Suppressor macrophage (primary cell): ENCODE measurements at places on chromosomes 3 and 15.
A peak's percentile ranks its signal among the peaks of the same experiment; 100 is the strongest.

- DNase-seq = no peak
These were observed 147.6 kb downstream of the FAM43A start for GRCh38 chr3:194833114-194833910.

GRCh38 chr15:39936681-39937080 lies 2.8 kb downstream of the EIF2AK4 start:
- no peak for DNase-seq

DNA sequence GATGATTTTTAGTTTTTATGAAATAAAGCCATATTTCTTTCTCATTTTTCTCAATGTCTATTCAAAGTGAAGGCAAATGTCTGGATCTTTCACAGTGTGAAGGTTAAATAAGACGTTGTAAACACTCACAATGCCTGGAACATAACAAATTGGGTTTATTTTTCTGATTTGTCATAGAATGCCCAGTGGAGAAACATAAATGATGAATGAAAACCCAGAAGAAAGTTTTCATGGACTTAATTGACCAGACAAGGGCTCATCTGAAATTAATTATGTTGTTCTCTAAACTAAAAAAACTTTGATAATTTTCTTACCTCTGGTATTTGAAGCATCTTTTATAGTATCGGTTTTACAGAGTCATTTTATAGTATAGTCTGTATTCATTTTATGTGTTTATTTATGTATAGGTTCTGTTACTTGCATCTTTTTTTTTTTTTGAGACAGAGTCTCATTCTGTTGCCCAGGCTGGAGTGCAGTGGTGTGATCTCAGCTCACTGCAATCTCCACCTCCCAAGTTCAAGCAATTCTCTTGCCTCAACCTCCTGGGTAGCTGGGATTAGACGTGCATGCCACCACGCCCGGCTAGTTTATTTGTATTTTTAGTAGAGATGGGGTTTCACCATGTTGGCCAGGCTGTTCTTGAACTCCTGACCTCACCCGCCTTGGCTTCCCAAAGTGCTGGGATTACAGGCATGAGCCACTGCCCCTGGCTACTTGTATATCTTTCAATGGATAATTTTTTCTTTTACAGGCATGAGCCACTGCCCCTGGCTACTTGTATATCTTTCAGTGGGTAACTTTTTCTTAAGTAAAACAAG lies 15.1 kb upstream of the BNIP2 start:
- DNase-seq = no peak

DNA sequence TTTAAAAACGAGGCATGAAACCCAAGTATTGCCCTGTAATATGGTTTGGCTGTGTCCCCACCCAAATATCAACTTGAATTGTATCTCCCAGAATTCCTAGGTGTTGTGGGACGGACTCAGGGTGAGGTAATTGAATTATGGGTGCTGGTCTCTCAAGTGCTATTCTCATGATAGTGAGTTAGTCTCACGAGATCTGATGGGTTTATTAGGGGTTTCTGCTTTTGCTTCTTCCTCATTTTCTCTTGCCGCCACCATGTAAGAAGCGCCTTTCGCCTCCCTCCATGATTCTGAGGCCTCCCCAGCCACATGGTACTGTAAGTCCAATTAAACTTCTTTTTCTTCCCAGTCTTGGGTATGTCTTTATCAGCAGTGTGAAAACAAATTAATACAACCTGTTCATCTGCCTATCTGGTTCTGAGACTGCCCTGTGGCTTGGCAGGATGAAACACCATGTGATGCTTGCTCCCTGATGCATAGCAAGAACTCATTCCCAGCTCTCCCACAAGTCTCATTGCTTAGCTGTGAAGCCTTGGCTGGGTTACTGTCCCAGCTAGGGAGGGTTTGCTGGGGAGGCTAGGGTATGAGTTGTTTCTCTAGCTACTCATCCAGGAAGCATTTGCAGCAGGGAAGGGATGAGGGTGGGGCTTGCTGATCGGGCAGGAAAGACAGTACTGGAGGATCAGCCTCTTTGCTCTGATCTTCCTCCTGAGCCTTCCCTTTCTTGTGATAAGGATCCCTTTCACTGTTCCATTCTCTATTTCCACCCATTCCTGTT lies 3.7 kb upstream of the SQOR start:
- DNase-seq = peak; percentile 25

DNA sequence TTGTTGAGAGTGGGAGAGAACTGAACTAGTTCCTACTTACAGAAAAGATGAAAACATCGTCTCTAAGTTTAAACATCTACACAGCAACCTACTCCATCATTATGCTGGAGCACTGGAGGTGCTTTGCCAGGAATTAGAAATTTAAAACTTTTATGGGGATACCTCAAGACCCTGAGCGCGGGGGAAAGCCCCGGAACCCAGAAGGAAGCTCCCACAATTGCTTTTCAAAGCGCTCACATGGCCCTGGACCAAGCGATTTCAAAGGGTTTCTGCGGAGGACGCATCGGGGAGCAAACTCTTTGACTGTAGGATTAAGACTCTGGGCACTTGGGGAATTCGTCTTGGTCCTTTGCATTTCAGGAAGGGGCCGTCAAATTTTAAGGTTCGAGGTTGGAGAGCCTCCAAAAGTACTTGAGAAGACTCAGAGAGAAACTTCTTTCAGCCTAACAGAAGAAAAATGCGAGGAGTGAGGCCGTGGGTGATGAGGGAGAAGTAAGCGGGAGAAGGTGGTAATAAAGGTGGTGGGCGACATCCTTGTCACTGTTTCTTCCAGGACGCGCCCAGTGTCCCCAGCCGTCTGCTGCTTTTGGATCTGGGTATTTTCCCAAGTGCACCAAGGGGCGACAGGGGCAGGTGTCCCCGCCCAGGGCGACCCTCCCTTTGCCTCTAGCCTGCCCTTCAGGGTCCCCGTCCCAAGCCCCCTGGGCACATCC lies 591 bp downstream of the PROK2 start:
- DNase-seq = no peak

GRCh38 chr3:116757315-116757714 lies 47.7 kb downstream of the TUSC7 start:
- DNase-seq = no peak

GRCh38 chr3:81565041-81565440 lies 196.4 kb downstream of the GBE1 start:
- DNase-seq = no peak

DNA sequence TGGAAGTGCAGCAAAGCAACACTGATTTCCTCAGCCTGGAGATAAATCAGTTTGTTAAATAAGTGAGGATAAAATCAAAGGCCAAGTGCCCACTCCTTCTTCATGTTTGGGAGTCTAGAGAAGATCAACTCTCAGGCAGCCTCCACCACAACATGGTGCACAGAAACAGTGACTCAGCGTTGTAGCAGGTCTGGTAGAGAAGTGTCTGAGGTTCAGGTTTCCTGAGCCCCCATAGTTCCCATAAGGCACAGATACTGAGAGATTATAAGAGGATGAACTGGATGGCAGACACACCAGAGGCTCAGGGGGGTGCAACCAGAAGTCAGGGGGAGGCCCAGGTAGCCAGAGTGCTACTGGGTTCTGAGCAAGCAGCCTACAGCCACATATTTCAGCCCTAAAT lies 166.7 kb downstream of the FRMD5 start:
- DNase-seq = no peak

DNA sequence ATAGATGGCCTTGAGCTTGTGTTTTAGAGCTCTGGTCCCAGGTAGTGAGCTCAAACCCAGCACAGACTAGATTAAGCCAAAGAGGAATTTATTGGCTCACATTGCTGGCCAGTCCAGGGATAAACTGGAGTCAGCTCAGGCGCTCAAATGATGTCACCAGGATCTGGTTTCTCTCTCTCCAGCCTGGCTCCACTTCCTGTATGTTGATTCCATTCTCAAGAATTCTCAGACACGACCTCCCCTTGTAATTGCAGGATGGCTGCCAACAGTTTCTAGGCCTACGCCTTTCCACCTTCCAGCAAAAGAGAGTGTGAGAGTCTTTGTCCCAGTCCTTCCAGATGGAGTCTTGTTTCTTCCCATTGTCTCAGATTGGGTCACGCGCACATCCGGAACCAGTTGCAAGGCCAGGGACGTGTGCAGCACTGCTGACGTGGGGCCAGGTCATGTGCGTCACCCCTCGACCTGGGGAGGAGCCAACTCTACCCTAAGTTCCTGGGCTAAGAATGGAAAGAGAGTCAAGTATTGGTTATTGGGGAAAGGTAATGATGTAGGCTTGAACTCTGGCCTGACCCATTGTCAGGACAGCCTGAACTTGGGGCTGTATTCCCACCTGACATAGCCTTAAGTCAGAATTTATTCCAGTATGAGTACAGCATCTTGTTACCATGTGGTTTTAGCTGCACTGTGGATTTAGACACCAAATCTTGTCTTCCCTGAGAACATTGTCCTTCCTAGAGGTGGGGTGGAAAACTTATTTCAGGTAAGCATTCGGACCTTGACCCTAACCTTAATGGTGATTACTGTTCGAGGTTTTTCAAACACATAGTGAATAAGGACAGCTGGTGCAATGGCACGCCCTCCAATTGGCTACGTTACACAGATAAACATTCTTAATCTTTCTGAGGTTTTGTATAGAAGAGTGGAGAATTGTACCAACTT lies 31.6 kb downstream of the CACNA1D start:
- no peak for DNase-seq

GRCh38 chr3:30657914-30658313 lies 51.5 kb downstream of the TGFBR2 start:
- DNase-seq = no peak

- no peak for DNase-seq
These were observed 92.9 kb downstream of the NCEH1 start for GRCh38 chr3:172617976-172618375.

DNA sequence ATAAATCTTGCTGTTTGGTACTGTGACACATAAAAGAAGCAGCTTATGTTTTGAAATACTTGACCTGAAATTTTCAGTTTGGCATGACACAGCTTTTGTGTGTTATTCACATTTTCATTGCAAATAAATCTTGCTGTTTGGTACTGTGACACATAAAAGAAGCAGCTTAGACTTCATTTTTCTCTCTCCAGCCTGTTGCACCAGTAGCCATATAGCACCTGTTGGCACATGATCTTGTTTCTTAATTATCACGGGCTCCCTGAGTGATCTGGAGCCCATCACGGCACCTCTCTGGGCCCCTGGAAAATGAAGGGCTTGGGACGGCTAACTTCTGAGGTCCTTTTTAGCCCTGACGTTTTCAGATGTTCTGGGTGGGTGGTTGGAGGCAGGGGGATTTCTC lies 77.4 kb upstream of the SLCO3A1 start:
- no peak for DNase-seq
